ENCODE measurements at places on chromosomes 3 and 15. TPM values are rescaled to one million over a fixed set of nuclear protein-coding genes. Genes with fewer than 3 reads are reported as not detected.

The PRR23E gene
- not detected for total RNA-seq

The RBP2 gene
- not detected for total RNA-seq

GRCh38 chr3:123339302-123339701 is 109.6 kb downstream of the ADCY5 start:
- no peak for DNase-seq
- no peaks in the 10 kb centered on the region for H3K4me1 ChIP-seq
- no peak overlapping the region for H3K4me3 ChIP-seq

DNA sequence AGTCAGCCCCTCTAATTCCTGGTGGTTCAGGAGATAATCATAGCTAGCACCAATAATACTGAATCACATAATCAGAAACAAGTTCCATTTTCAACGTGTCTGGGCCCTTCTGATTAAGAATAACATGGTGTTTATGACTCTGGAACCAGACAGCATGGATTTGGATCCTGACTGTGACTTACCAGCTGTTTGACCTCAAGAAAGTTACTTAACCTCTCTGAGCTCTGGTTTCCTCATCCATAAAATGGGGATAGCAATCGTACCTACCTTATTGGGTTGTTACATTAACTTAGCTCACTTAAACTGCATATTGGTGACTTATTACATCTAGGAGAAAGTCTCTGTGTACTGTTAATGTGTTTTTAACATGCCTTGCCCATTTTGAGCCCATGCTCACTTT is 10.7 kb upstream of the TMEM40 start:
- H3K4me1 ChIP-seq, result no peaks in the 10 kb centered on the region
- no peaks in the 10 kb centered on the region for H3K36me3 ChIP-seq
- DNase-seq, result no peak
- no peak overlapping the region for H3K27ac ChIP-seq
- no peaks in the 10 kb centered on the region for H3K27me3 ChIP-seq

- no peaks in the 10 kb centered on the region for H3K4me1 ChIP-seq
- no peak overlapping the region for H3K27ac ChIP-seq
- no peak for DNase-seq
- H3K27me3 ChIP-seq, result no peaks in the 10 kb centered on the region
- H3K4me3 ChIP-seq, result no peak overlapping the region
- no peaks in the 10 kb centered on the region for H3K36me3 ChIP-seq
Observed at GRCh38 chr3:113873814-113874526, 35.4 kb downstream of the GRAMD1C start.

DNA sequence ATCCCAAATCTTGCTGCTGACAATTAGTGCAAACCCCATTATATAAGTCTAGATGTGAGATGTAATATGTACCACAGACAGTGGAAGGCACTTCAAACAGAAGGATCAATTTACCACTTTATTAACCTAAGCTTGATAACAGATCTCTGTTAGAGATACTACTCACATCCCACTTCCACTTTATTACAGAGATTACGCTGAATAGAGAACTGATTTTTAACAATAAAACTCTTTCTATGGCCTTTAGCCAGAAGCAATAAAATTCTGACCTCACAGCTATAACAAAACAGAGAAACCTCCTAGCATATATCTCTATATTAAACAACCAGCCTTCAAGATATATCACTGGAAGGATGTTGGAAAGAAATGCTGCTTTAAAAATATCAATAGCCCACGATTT is 517.7 kb downstream of the MAGI1 start:
- H3K36me3 ChIP-seq, result no peaks in the 10 kb centered on the region
- DNase-seq, result no peak
- H3K27me3 ChIP-seq, result no peaks in the 10 kb centered on the region
- no peaks in the 10 kb centered on the region for H3K4me1 ChIP-seq
- H3K4me3 ChIP-seq, result no peak overlapping the region
